ENCODE measurements at places on chromosomes 5 and 9.

GRCh38 chr9:88995627-88996026, 4.4 kb downstream of the S1PR3 start:
- no peak for DNase-seq

GRCh38 chr9:8570776-8571175, 771.2 kb upstream of the DMAC1 start:
- DNase-seq: no peak

DNA sequence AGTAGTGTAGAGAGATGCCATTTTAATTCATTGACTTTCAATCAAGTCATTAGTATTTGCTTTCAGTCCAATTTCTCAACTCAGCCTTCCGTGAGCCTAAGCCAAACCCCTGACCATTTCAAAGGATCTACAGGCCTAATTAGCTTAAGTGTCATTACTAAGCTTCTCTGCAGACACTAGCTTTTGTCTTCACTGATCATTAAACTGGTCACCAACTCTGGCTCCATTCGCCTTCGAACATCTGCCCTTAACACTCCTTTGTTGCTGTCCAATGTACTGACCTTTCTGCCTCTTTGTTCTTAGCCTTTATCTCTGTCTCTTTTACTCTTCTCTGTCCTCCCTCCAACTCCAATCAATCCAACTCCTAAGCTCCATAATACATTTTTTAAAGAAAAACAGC, 299.3 kb downstream of the DIRAS2 start:
- no peak for DNase-seq

DNA sequence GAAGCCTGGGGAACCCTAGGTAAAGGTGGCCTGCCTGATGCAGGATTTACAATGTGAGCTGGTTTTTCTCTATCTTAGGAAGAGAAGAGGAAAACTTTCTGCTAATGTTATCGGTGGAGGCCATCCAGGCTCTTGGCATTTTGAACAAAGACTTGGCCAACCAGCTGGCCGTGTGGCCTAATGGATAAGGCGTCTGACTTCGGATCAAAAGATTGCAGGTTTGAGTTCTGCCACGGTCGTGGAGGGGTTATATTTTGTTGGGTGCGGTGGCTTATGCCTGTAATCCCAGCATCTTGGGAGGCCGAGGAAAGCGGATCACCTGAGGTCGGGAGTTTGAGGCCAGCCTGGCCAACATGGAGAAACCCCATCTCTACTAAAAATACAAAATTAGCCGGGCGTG, 9.6 kb downstream of the C9orf152 start:
- DNase-seq: no peak

GRCh38 chr5:115180165-115180709, 10.5 kb upstream of the TRIM36 start:
- DNase-seq: no peak

DNA sequence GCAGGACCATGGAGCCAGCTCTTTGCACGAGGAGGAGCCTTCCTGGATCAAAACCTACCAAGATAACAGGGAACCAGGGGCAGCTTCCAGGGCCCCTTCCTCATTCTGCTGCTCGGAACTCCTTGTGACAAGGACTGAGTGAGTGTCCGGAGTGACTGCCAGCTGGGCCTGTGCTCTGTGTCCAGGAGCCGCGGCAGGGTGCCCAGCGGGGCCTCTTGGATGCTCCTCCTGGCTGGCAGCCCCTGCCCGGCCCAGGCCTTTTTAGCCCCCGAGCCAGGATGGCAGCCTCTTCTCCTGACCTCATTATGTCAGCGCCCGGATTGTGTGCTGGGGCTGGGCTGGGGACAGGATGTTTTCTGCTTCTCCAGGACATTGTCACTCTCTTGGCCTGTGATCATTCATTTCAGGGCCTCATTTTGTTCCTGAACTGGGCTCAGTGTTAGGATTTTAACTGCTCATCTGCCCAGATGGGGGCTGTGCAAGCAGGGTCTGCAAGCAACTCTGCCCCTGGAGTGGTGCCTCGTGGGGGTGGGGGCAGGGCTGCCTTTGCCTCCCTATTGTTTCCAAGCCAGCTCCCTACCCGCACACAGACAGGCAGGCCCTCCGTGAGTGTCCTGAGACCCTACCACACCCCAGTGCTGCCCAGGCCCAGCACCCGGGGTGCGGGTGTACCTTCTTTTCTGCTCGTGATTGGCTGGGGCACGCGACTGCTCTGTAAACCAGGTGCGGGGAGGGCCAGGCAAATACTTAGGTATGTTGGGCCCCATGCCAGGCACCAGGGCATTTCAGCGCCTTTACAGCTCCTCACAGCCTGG, 161.6 kb downstream of the COL23A1 start:
- DNase-seq: no peak

- no peak for DNase-seq
Observed at GRCh38 chr5:144142139-144142823, 28.2 kb downstream of the YIPF5 start.

DNA sequence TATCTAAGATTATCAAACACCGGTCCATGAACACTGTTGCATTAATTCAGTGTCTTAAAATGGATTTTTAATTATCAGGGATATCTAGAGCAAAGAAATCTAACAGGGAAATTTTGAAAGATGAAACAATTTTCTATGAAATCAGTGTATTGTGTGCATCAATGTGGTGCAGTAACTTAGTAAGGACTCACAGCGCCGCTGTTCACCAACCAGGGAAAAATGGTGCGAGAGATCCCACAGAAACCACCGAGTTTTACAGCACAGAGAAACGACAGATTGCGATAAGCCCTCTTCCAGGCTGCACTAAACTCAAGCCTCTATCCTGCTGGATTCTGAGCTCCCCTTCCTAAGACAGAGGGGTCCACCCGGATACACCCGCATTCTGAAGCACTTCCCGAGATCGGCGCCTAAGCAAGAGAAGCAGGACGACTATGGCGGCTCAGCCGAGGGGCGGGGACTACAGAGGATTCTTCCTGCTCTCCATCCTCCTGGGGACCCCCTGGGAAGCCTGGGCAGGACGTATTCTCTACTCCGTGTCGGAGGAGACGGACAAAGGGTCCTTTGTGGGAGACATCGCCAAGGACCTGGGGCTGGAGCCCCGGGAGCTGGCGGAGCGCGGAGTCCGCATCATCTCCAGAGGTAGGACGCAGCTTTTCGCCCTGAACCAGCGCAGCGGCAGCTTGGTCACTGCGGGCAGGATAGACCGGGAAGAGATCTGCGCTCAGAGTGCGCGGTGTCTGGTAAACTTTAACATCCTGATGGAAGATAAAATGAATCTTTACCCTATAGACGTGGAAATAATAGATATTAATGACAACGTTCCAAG, at the start of gene PCDHGA7:
Gene PCDHGA7 (plus strand): TSS at position 274 of the 826 bp plus-strand sequence. CDS start 158 bp downstream, at position 432.
- DNase-seq: no peak

Measured in activated CD4-positive, alpha-beta T cell treated with anti-CD3 and anti-CD28 coated beads, Interleukin-2, amount 50 U/mL, for 1 hour (primary cell).